Motor neuron (in vitro differentiated cells): ENCODE measurements at places on chromosomes 6 and 20. TPM values are rescaled to one million over a fixed set of nuclear protein-coding genes. Genes with fewer than 3 reads are reported as not detected.

LRRN4 gene
- total RNA-seq, result 0.66 and 0.86 TPM in 2 replicates

MCHR2 gene
- total RNA-seq, result 0.09 and 0.21 TPM in 2 replicates

RAB44 gene
- total RNA-seq, result 0.11 and 0.28 TPM in 2 replicates

TMEM200A gene
- 5.9 and 6.1 TPM in 2 replicates for total RNA-seq

CRISP3 gene
- total RNA-seq, result not detected in 2 replicates

SLC24A3 gene
- total RNA-seq, result 7.9 and 11.4 TPM in 2 replicates

LAMP5 gene
- total RNA-seq, result 100 and 101 TPM in 2 replicates

CLPSL1 gene
- total RNA-seq, result not detected in 2 replicates

TCF21 gene
- 0.10 and 0.11 TPM in 2 replicates for total RNA-seq

GJA10 gene
- 0.89 TPM in 1 of 2 replicates, not detected in the other for total RNA-seq

MYBL2 gene
- total RNA-seq, result 1.2 and 1.4 TPM in 2 replicates

ZNF831 gene
- 0.09 and 0.13 TPM in 2 replicates for total RNA-seq

DNA sequence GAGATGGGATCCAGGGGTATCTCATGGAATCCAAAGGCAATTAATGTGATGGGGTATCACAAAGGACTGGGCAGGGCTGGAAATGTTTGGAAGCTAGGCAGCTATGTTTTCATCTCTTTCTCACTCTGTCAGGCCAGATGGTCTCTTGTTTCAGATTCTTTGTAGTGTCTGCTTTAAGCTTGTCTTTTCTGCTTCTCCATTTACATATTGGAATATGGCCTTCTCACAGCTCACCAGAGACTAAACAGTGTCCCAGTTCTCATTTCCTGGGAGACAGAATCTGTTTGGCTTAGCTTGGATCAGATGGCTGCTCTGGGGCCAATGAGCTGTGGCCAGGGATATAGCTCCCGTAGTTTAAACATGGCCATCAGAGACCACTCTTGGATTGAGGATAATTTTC is 78.9 kb downstream of the SLC35F1 start:
- peak; percentile 74 for ATAC-seq

DNA sequence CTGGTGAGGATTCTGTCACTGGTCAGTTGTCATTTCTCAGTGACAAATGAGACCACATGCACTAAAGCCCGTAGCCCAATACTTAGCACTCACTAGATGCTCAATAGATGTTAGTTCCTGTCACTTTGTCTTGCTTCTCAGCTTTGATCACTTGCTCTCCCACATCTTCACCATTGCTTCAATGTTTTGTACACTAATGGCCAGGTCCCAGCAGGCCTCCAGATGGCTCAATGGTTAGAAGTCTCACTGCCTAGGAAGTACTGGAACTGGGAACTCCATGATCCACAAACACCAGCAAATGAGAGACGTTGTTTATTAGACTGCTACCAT is 502.8 kb upstream of the JARID2 start:
- ATAC-seq, result no peak

DNA sequence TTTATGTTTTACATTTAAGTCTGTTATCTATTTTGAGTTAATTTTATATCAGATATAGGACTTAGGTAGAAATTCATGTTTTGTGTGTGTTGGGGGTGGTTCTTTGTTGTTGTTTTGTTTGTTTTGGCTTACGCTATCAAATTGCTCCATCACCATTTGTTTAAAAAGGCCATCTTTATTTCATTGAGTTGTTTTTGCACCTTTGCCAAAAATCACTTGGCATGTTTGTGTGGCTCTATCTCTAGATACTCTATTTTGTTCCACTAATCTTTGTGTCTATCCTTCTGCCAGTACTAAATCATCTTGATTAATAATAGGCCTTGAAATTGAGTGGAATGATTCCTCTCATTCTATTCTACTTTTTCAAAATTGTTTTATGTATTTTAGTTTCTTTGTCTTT is 7.4 kb downstream of the CYP39A1 start:
- no peak for ATAC-seq

- ATAC-seq, result no peak
These were observed 20.9 kb upstream of the KCNK16 start for GRCh38 chr6:39343396-39343870.

GRCh38 chr6:24056567-24056966 is 69.4 kb upstream of the NRSN1 start:
- ATAC-seq, result no peak

DNA sequence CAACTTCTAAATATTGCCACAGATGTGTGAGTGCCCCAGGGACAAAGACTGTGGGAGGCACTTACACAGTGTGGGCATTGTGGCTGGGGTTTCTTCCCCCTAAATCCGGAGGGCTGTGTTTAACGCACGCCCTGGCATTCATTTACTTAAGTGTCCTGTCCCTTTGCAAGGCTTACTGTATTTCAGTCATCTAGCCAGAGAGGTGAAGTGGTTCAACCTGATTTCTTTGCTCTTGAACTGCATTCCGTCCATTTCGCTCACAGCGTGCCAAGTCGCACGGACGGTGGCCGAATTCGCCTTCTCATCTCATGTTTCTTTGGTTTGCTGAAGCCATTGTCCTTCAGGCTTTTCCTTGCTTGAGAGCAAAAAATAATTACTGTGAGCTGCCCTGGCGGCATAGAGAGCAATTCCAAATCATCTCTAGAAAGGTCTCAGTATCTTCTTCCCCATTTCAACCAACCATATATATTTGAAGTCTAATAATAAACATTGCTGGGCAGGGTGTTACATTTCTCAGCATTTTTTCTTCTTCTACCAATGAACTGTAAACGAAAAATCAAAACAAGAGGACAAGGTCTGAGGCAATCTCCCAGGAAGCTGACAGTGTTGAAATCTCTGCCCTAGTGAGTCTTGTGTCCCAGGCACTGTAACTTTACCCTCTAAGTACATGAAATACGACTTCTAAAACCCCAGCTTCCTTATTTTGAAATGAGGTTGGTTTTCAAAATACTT is 16.9 kb downstream of the SYTL3 start:
- no peak for ATAC-seq

- ATAC-seq, result no peak
These were observed 43.0 kb upstream of the HIVEP1 start for GRCh38 chr6:11969092-11969491.

DNA sequence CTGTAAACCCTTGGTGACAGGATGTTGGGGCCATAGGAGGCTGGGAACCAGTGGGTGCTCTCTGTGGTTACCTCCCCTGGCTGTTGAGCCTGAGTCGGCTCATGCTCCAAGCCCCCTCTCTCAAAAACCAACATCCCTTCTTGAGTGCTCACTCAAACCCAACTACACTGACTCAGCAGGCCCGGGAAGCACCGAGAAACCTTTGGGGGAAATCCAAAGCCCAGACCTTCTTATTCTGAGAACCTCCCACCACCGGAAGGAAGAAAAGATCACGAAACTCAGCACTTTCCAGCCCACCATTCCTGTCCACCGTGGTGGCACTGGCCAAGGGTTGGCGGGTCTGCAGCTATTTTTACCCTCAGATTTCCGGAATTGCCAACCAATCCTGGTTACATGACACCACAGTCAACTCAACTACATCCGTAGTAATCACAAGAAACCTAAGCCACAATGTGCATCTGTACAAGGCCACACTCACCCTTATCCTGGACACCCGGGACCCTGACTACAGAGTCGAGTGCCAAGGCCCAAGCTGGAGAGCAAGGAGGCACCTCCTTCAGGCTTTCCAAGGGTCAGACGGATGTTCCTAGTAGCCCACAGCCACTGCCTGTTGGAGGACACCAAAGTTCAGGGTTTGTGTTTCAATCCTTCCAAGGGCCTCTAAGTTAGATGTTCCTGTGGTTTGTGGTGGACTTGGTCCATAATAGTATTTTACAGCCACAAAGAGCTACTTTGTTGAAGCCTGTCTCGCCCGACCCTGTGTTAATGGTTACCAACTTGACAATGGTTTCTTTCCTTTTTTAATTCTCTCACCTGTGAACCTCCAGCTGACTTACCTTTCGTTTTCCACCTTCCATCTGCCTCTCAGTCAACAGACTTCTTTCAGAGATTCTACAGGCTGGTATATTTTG is 317.0 kb downstream of the CDC5L start:
- ATAC-seq, result no peak

- peak; percentile 62 for ATAC-seq
These were observed 32.2 kb upstream of the HFE start for GRCh38 chr6:26054781-26055718.

DNA sequence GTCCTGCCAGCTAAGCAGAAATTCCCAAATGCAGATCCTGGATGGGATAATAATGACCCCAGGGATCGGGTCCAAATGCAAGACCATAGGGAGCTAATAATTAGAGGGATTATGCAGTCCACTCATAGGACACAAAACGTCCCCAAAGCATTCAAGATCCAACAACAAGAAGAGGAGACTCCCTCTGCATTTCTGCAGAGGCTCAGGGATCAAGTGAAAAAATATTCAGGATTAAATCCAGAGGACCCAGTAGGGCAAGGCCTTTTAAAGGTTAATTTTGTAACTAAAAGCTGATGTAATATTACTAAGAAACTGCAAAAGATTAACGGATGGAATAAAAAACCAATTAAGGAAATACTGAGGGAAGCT is 22.2 kb downstream of the HLA-A start:
- ATAC-seq, result peak; percentile 7

GRCh38 chr20:44891826-44892225 is 6.3 kb downstream of the YWHAB start:
- no peak for ATAC-seq

- ATAC-seq, result no peak
These were observed 369.0 kb downstream of the SYNE1 start for GRCh38 chr6:152267967-152268845.

- ATAC-seq, result no peak
These were observed 159.8 kb upstream of the ARG1 start for GRCh38 chr6:131412960-131413830.

GRCh38 chr6:166270706-166271375 is 37.4 kb downstream of the PRR18 start:
- ATAC-seq, result no peak

DNA sequence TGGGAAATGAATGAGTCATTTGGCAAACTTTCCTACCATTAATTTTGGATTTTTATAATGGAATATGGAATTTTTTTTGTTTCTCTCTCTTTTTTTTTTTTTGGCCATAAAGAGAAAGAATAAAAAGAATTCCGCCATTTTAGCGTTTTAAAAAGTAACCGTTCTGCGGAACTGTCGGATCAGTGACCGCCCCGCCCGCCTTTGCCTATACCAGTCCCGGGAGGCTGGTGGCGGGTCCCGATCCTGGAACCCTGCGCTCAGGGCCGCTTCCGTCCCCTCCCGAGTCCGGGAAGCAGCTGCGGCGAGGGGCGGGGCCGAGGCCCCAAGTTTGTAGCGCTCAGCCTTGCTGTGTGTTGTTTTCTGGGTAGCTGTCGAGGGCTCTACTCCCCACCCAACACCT is 609 bp downstream of the L3MBTL1 start:
- ATAC-seq, result peak; percentile 49

- no peak for ATAC-seq
These were observed 43.4 kb downstream of the OGFRL1 start for GRCh38 chr6:71332012-71332411.

DNA sequence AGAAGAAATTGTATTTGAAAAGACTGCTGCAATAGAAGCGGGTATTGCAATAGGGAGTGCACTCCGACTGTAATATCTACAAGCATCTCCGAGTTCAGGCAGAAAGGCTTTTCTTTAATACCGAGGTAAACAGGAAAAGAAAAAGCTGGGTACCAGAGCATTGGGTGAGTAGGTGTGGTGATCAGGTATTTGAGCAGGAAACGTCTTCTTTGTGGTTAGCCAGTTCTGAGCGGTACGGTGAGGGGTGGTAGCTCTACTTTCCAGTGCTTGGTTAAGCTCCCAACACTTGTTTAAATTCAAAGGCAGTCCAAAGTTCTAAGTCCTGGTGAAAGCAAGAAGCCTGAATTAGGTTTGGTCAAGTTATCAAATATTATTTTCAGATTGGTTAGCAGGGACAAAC is 404.1 kb downstream of the LMBRD1 start:
- ATAC-seq, result no peak

- no peak for ATAC-seq
These were observed 1029.1 kb upstream of the MANEA start for GRCh38 chr6:94548201-94548600.

DNA sequence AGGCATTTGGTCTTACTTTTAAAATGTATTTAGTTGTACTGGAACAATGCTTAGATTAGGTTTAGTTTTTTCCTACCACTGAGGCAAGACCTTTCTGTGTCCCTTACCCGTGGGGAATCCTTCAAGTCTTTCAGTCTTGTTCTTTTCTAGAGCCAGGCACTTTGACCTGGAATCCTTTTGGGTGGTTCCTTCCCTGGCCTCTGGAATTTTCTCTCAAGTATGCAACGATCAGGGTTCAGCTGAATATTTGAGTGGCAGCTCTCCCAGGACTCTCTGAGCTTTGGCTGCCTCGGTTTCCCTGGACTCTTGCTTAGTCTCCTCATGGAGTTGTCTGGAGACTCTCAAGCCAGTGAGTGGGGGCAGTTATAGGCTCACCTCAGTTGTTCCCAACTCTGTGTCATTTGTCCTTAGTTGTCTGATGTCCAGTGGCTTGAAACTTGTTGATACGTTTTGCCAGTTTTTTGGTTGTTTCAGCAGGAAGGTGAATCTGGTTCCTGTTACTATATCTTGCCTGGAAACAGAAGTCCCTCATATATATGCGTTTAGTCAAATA is 118.1 kb downstream of the QKI start:
- ATAC-seq, result no peak

- no peak for ATAC-seq
These were observed 64.0 kb upstream of the SGK1 start for GRCh38 chr6:134381959-134382358.

DNA sequence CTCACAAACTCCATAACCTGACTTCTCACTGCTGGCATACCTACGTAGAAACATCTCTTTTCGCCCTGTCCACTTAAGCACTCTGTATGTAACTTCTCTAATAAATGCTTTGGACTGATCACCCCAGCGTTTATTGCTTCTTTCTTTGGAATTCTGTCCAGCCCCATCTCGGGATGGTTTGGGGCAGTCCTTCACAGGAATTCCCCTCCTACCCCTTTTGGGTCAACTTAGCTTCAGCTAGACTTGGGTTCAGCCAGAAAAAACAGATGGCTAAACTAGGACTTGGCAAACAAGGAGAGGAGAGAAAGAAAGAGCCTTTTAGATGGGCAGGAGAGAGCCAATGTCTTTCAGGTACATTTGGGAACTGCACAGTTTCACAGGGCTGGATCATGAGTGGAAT is 3.9 kb upstream of the LTV1 start:
- ATAC-seq, result no peak

- no peak for ATAC-seq
These were observed 516.7 kb downstream of the CDKAL1 start for GRCh38 chr6:21050935-21051334.

DNA sequence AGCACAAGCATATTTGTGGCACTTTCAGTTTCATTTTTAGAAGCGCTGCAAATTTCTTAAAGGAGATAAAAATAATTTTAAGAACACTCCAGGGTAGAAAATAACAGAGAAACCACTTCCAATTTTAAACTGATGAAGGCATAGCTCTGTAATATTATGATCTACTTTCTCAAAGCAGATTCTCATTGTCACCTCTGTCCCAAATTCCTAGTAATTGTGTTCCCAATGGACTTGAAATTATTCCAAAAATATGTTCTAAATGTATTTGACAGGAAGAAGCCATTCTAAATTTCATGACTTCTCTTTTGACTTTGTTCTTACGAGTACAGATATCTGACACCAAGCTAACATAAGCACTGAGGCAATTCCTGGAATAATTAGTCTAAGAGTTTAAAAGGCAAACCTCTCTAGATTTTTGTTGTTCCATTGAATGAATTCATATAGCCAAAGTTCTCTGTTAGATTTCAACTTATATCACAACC is 140.2 kb upstream of the CARMIL1 start:
- no peak for ATAC-seq

GRCh38 chr6:144714021-144714712 is 429.0 kb downstream of the UTRN start:
- no peak for ATAC-seq

GRCh38 chr6:18147160-18147559 is 7.7 kb downstream of the TPMT start:
- no peak for ATAC-seq
